ENCODE measurements at places on chromosomes 5 and 9.
A peak's percentile ranks its signal among the peaks of the same experiment; 100 is the strongest.

- DNase-seq = peak; percentile 81
These were observed 865 bp upstream of the SLC22A4 start for GRCh38 chr5:132293066-132293991.

DNA sequence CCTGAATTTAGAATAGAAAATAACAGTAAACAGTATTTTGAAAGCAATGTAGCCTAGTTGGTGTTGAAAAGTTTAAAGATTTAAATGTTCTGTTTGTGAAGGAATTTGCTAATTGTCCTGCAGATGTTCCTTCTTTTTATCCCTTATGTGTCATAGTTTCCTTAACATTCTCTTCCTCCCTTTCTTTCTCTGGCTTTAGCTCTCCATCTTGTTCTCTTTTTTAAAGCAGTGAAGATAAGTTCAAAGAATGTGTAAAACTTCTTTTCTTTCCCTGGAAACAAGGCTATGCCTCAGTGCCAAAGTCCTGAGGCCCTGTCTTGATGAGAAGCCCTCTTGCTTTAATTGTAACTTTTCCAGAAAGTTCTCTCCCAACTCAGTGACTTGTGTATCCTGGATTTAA is 24.4 kb upstream of the GAS1 start:
- DNase-seq = no peak

DNA sequence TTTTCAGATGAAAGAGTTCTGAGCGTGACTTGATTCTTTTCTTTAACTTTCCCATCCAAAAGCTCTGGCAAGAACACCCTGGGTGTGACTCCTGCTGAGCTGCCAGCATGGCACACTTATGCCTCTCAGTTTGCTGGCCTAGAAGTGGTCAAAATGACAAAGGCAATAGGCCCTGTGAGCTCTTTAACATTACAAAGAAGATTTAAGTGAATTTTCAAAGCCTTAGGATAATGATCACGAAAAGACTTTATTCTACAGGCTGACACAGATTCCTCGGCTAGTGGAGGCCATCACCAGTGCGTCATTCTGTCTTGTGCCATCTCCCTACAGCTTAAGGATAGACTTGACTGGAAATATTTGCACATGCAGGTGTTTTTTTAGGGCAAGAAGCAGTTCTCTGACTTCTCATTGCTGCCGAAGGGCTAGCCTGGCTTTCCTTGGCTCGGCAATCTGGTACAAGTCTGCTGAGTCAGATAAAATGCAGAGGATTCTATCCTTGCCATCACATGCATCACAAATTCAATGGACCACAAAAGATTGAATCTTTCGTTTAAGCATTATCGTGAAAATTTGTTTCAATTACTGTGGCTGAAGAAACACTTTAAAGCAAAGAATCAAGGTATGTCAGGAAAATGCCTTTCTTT is 311.5 kb downstream of the COX7C start:
- no peak for DNase-seq

- no peak for DNase-seq
These were observed 18.1 kb upstream of the BOD1 start for GRCh38 chr5:173634465-173634983.

DNA sequence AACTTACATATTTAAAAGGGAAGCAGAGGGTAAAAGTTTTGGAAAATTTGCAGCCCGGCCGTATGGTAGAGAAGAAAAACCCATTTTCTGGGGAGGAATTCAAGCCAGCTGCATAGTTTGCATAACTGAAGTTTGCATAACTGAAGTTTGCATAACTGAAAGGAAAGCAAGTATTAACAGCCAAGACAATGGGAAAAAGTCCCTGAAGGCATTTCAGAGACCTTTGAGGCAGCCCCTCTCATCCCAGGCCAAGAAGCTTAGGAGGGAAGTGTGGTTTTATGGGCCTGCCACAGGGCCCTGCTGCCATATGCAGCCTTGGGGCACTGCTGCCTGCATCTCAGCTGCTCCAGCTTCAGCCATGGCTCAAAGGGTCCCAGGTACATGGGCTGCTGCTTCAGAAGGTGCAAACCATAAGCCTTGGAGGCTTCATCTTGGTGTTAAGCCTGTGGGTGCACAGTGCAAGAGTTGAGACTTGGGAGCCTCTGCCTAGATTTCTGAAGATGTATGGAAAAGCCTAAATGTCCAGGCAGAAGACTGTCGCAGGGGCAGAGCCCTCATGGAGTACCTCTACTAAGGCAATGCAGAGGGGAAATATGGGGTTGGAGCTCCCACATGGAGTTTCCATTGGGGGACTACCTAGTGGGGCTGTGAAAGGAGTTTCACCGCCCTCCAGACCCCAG is 36.9 kb upstream of the CXCL14 start:
- no peak for DNase-seq

GRCh38 chr9:114442022-114442421 is 54.2 kb upstream of the AKNA start:
- DNase-seq = no peak

GRCh38 chr5:30523061-30523460 is 670.4 kb upstream of the CDH6 start:
- DNase-seq = no peak

DNA sequence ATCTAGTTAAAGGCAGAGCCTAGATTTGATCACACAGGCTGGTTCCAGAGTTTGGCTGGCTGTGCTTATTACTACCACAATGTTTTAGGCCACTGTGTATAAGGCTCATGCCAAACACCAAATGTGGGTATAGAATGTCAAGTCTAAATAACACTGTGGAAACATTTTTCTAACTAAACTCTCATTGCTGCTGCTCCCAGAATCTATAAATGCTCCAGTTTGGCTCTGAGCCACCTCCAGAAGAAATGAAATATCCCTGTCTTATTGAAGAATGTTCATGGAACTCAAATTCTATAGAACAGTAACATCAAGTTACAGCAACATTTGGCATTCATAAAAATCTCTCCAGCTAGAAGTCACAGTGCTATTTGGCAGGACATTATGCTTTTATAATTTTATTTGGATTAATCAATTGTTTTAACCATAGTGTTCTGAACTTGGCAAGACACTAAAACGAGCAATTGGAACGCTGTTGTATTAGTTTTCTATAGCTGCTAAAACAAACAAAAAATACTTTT is 178.1 kb upstream of the COX7C start:
- DNase-seq = no peak

DNA sequence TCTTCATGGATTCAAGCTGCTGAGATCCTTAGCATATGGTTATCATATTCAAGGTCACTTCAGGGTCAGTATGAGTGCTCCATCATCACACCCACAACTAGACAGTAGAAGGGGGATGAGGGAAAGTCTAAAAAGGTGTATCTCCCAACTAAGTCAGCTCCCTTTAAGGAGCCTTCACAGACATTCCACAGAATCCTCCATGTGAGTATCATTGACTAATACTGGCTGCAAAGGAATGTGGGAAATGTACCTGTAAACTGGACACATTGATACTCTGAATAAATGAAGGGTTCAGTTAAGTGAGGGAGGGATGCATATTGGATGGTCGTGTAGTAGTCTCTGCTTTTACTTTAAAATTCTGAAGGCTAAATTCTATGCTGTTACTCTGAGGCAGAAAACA is 330.7 kb downstream of the LRRC70 start:
- DNase-seq = no peak

GRCh38 chr5:170135796-170136490 is 30.2 kb downstream of the FOXI1 start:
- DNase-seq = no peak

DNA sequence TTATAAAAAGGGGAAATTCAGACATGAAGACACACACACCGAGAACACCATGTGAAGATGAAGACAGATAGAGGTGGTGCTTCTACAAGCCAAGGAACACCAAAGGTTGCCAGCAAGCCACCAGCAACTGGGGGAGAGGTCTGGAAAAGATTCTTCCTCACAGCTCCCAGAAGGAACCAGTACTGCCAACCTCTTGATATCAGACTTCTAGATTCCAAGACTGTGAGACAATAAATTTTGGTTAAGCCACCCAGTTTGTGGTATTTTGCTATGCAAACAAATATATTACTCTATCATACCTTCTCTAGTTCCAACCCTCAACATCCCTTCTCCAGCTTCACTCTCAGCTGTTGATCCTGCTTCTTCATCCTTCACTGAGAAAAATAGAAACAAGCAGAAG is 451.1 kb downstream of the EBF1 start:
- no peak for DNase-seq

GRCh38 chr5:72171667-72172066 is 64.4 kb downstream of the MAP1B start:
- DNase-seq = no peak

DNA sequence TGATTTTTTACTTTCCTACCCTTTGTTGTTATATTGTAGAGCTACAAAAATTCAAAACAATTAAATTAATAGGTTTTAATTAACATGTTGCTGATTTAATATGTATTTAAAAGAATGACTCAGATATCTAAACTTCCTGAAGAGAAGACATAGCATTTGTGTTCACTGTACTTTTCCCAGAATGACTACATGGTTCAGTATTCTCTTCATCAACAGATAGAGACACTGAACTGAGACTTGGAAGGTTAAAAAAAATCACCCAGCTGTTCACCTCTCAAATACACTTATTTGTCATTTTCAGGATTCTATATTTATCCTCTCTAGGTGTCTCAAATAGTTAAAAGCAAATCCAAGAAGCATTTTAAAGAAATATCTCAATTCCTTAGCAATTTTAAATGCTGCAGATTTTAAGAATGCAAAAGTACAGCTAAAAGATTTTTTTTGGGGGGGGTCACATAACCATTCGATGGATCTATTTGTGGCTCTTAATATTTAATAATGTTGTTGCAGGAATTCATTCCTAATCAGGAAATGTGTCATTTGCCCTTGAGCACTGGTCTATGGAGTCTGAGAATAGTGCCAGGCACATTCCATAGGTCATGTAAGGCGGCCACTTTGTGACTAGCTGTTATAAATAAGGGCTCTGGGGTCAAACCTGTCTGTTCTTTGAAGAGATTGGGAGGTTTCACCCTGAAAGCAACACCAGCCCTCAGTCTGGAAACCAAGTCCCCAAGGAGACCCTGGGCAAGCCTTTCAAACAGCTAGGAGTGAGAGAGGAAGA is 463.1 kb downstream of the NR2F1-AS1 start:
- no peak for DNase-seq

DNA sequence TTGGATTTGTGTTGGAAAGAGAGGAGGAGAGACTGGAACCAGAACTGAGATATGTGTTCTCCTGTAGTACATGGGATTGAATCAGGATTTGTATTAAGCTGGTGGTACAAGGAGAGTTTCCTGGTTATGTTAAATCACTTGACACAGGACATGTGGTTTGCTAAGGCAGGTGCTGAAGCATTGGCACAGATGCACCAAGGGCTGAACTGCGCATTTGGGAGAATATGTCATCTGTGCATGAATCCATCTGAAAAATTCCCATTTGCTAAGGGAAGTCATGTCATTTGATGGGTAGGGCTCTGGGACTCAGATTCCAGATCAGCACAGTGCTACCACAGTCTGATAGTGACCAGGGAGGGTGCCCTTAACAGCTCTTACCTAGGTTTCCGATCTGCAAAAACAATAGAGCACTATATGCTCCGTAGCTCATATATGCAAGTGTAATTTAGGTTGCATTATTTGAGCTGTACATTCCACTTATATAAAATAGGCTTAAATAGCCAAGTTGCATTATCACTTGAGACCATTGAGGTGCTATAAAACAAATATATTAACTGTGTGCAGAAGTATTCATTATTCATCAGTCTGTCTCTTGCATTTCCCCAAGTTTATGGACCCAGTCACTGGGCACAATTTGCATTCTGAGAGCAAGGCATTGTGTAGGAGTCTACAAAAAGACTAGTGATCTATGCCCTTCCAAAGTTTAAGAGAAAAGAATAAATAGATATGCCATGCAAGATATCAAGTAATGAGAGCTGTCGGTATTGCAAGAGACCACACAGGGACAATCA is 55.2 kb downstream of the ADAMTS16 start:
- DNase-seq = no peak

DNA sequence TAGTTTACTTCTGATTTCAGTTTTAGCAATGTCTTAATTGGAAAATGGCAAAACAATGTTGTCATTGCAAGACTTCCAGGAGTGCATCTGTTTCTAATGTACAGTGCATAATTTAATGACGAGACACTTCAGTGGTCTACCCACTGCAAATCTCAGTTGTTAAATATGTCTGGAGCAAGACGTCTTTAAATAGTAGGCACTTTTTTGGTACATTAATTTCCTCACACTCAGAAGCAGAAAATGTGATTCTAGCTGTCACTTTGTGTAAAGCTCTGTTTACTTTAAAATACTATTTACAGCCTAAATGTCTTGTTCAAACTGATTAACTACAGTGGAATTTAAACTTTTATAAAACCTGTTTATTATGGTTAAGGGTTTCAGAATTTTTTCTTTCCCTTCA is 815.5 kb downstream of the TLE1 start:
- no peak for DNase-seq

GRCh38 chr5:114391321-114391720 is 29.5 kb downstream of the KCNN2 start:
- DNase-seq = no peak

DNA sequence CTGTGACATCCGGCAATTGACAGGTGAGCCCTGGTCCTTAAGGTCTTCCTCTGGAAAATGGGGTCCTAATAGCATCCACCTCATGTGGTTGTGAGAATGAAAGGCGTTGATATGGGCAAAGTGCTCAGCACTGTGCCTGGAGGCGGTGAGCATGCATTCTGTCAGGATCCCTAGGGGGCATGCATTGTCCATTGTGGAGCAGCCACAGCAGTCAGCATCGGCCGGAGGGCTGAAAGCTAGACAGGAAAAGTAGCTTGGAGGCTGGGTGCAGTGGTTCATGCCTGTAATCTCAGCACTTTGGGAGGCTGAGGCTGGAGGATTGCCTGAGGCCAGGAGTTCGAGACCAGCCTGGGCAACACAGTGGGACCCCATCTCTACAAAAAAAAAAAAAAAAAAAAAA is 122.2 kb downstream of the LHX2 start:
- peak; percentile 47 for DNase-seq

- DNase-seq = peak; percentile 57
These were observed 49.0 kb upstream of the ICE1 start for GRCh38 chr5:5373351-5373989.

GRCh38 chr9:75593920-75594319 is 296.6 kb upstream of the PCSK5 start:
- DNase-seq = no peak

- no peak for DNase-seq
These were observed 75.9 kb downstream of the LMNB1 start for GRCh38 chr5:126852841-126853271.

DNA sequence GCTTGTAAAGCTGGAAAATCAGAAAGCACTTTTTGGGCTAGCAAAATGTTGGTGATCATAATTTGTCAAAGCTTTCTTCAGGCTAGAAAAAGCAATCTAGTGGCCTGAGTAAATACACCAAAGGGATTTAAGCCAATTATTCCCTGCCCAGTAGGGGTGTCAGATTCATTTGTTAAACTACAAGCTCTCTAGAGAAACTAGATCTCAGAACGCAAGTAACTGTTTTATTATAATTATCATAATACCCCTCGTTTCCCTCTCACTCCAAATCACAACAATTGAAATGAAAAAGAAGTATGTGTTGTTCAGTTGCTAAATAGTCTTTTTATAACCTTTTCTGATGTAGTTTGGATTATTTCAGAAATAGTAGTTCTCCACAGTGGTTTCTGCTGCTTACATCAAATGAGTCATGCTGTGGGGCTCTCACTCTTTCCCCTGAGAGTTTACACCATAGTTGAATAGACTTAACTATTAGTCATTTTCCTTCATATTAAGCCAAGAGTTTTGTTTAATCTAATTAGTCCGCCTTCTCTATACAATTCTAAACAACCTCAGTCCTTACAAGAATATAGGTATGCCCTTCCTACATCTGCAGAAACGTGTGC is 918.6 kb upstream of the DMAC1 start:
- DNase-seq = peak; percentile 41

- DNase-seq = no peak
These were observed 205.3 kb upstream of the HAPLN1 start for GRCh38 chr5:83925955-83926337.

All from tibial artery (tissue), 4 donors.